ENCODE measurements at places on chromosomes 13 and 19. TPM values are rescaled to one million over a fixed set of nuclear protein-coding genes. Genes with fewer than 3 reads are reported as not detected.

- DNase-seq = no peak
Measured at GRCh38 chr19:49506575-49507105, 5.8 kb upstream of the FCGRT start.

DNA sequence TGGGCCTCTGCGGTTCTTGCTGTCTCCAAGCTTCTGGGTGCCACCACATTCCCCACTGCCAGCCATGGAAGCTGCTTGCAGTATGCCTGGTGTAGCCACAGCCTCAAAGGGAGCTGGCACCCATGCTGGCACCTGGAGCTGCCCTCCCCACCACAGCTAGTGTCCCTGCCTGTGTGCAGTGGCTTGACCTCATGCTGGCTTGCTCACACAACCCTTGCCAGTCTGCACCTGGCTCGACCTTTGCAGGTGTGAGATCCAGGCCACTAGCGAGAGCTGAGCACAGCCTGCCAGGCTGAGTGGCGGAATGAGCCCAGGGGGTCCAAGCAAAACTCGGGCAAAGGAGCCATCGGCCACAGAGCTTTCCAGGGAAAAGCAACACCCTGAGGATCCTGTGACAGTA, 236.7 kb upstream of the CSNK1A1L start:
- DNase-seq = no peak

- DNase-seq = no peak
Measured at GRCh38 chr13:113962975-113963374, 10.9 kb downstream of the C13orf46 start.

DNA sequence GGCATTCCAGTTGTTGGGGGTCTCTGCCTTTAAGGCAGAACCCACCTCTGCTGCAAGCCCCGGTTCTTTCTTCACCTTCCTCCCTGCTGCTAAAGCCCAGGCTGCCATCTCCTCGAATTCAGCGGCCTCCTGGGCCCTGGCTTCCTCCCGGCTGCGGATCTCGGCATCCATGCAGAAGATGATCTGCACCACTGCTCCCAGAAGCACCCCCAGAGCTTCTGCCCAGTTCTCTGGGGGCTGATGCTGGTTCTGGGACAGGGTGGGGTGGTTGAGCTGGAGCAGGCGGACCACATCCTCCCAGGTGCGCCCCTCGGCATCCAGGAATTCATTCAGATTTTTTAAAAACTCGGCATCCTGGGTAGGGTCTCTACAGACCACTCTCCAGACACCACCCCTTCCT, 987 bp downstream of the PNMA8A start:
- no peak for DNase-seq

DNA sequence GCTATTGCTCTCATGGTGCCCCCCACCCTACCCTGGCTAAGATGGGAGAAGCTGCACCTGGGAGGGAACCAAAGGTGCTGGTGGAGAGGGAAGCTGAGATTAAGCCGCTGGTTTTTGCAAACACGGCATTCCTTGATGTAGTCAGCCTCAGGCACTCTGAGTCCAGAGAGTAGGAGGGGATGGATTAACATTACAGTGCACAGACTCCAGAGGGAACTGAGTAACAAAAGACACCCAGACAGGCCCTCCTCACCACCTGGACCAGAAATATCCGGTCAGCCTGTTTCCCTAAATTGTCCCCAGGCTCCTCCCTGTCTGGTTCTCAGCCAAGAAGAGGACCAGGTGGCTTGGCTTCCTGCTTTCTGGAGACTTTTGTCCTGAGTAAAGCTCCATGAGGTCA, 28.9 kb upstream of the PABPC3 start:
- no peak for DNase-seq

DNA sequence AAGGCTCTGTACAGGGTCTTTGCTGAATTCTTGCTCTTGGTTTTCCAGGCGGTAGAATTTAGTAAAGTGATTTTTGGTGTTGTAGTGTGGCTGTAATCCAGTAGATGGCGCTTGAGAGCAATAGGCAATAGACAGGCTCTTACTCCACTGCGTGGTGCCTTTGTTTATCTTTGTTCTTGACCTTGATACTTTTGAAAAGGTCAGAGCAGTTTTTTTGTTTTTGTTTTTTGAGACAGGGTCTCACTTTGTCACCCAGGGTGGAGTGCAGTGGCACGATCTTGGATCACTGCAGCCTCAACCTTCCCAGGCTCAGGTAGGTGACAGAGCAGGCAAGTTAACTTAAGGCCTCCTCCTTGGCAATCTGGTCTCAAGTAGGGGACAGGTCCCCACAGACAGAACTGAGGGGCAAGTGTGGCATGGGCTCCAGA, 12.2 kb upstream of the LILRA5 start:
- no peak for DNase-seq

DNA sequence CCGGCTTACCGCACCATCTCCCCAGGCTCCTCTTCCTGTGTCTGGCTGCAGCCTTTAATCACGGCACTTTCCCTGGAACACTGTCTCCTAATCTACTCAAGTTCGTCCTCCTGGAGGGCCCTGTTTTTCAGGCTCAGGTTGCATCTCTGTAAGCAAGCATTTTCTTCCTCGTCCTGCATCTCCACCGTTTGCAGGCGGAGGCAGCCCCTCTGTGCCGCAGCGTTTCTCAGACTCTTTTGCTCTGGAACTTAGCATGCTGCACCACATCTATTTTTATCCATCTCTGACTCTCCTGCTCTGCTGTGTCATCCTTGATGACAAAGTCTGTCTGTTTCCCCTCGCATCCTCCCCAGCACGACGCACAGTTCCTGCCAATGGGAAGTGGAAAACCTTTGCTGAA, 117.5 kb downstream of the ATP8A2 start:
- DNase-seq = no peak

GRCh38 chr13:66212511-66212910, 1017.6 kb downstream of the PCDH9 start:
- DNase-seq = no peak

DNA sequence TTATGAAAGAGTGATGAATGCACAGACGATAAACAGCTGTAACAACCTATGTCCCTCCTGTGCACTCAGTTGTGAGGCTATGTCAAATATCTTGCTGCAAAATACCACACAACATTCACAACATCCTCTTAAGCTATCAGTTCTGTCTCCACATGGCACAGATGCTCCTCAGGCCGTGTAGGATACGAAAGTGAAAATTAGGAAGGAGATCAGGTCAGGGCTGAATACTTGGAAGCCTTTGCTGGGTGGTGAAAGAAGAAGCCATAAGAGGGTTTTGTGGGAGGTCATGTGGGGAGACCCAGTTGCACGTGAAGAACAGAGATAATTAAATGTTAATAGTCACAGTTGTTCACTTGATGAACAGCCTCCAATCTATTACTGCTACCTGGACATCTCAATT, 58.9 kb downstream of the RXFP2 start:
- no peak for DNase-seq

DNA sequence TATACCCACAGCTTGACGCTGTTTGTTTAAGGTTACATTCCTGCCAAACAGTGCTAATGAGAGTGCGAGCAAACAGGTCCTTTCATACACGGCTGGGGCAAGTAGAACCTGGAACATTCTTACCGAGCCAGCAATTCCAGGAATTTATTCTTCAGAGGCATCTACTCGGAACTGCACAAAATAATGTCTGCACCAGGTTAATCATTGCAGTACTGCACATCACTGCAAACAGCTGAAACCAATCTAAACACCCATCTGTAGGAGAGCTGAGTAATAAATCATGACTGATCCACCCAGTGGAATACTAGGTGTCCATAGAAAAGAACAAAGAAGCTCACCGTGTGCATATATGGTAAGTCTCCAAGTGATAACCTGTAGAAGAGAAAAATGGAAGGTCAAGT, 1.2 kb upstream of the ZNF579 start:
- no peak for DNase-seq

SOX1 gene
- not detected for total RNA-seq

ZNF653 gene
- total RNA-seq = 16.8 TPM

ACP7 gene
- total RNA-seq = not detected

ZNF728 gene
- total RNA-seq = 4.2 TPM

OR7D4 gene
- total RNA-seq = not detected

LIM2 gene
- not detected for total RNA-seq

TJP3 gene
- 2.8 TPM for total RNA-seq
